ENCODE measurements at places on chromosomes 6 and 20.

DNA sequence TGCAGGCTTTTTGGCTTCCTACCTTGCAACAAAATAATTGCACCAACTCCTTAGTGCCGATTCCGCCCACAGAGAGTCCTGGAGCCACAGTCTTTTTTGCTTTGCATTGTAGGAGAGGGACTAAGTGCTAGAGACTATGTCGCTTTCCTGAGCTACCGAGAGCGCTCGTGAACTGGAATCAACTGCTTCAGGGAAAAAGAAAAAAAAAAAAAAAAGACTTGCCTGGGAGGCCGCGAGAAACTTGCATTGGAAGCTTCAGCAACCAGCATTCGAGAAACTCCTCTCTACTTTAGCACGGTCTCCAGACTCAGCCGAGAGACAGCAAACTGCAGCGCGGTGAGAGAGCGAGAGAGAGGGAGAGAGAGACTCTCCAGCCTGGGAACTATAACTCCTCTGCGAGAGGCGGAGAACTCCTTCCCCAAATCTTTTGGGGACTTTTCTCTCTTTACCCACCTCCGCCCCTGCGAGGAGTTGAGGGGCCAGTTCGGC is 420 bp downstream of the SOX4 start:
- DNase-seq: no peak

GRCh38 chr20:43840382-43841070 is 74.1 kb upstream of the TOX2 start:
- no peak for DNase-seq

DNA sequence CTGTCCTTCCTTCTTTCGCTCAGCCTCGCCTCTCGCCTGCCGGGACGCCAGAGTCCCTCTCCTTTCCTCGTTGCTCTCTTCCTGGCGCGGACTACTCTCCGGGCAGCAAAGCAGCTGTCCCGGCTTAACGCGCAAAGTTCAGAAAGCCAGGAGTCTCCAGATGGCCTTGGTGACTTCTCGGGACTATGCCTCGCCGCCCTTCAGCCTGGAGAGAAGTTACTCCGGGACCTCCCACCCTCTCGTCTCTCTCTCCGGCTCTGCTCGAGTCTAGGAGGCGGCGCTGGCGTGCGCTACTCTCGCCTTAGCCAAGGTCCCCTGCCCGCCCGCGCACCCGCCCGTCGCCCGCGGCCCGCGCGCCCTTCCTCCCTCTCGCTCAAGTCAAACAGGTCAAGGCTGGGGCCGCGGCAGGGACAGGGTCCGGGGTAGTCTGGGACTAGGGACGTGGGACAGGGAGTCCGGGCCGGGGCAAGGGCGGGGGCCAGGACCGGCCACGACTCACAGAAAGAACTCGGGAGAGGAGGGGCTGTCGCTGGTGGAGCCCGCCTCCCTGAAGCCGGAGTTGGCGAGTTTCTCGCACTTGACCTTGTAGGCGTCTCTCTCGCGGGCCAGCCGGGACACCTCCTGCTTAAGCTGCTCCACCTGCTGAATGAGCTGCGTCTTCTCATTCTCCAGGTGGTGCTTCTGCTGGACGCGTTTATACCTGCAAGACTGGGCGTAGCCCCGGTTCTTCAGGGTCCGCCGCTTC is 1.5 kb downstream of the MAFB start:
- DNase-seq: no peak

- DNase-seq: no peak
Observed at GRCh38 chr6:54813892-54814291, 32.7 kb upstream of the FAM83B start.

GRCh38 chr6:111792914-111793700 is 80.1 kb downstream of the FYN start:
- DNase-seq: no peak

GRCh38 chr6:13413900-13414555 is 73.4 kb downstream of the GFOD1 start:
- DNase-seq: no peak
